Activated T-helper 1 cell treated with anti-CD3 and anti-CD28 coated beads, Interleukin-12 subunit alpha, Interleukin-12 subunit beta, Interleukin-2, Interleukin-4 antibody, amounts not matched to agents 30 ng/mL and 10 ng/mL and 1 ng/mL, durations not matched to agents 14 hours and 24 hours and 36 hours (primary cell): ENCODE measurements at places on chromosomes 11 and 22.

GRCh38 chr11:47918882-47919495 is 61.4 kb upstream of the PTPRJ start:
- DNase-seq, result no peak

GRCh38 chr11:28697920-28698827 is 590.0 kb downstream of the METTL15 start:
- no peak for DNase-seq

GRCh38 chr11:113497066-113497910 is 22.1 kb upstream of the DRD2 start:
- no peak for DNase-seq

GRCh38 chr22:42885446-42885845 is 28.4 kb upstream of the ARFGAP3 start:
- no peak for DNase-seq

DNA sequence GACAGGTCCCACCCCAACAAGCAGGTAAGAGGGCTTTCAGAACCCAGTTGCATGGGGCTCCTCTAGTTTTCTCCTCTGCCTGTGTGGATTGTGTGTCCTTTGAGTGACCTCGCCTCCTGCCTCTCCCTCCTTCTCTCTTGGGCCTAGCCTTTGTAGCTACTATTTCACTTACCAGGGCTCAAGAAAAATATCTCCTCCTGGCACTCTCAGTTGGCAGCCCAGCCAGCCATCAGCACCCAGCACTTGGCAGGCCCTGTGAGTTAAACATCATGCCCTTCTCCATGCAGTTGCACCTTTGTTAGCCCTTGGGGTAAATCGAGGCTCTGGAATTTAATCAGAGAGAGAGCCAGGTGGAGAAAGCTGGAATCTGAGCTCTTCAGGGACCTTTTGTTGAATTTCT is 35.4 kb upstream of the SORL1-AS1 start:
- no peak for DNase-seq

DNA sequence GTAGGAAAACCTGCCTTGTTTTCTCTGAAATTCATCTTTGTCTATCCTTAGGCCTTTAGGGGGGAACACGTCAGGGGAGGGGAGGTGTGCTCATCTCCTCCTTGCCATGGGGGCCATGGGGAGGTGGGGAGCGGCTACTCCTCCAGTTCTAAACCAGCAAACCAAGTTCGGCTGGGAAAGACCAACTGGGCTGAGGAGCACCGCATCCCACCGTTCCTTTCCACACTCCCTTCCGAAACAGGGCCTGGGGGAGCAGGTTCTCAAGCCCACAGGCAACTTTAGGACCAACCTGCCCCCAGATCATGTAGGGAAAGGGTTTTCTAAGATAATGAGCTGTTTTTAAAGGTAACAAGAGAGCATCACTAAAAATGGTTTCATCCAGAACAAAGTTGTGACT is 77.5 kb upstream of the PITPNB start:
- no peak for DNase-seq

DNA sequence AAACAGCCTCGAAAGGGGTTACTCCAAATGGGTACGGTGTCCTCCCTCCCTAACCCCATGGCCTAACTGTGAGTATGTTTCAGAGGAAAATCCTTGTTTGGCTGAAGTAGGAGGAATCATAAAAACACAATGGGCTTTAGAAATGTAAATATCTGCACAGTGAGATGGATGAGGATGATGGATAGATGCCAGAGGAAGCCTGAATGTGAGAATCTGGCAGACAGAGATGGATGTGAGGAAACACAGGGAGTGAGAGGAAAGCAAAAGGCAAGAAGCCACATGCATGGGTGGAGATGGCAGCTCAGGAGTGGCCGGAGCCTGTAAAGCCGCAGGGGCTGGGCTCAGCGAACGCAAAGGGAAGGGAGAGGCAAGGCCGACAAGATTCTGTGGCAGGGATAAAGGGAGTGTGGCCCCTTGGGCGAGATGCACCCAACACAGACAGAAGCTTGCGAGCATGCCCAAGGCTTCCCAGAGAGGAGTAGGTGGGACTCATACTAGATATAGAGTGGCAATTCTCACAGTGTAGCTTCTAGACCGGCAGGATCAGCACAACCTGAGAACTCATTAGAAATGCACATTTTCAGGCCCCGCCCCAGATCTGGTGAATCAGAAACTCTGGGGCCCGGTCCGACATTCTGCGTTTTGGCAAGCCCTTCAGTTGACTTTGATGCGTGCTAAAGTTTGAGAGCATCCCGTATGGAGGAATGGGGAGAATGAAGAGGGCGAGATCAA is 237.3 kb upstream of the CADM1 start:
- no peak for DNase-seq

DNA sequence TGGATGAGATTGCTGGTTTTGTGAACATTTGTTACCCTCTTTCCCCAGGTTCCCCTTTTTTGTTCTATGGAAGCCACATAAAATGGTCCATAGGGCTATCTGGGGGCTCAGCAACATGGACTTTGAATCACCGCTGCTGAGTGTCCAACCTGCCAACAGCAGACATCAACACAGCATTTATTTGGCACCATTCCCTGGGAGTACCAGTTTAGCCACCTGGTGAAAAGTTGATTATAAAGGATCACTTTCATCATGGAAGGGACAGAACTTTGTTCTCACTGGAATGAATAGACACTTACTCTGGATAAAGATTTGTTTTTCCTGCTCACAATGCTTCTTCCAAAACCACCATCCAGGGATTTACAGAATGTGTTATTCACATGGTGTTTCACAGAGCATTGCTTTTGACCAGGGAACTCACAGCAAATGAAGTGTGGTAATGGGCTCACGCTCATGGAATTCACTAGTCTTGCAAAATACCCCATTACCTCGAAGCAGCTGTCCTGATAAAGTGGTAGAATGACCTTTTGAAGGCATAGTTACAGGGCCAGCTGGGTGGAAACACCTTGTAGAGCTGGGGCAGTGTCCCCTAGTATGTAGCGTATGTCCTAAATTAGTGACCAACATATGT is 43.9 kb downstream of the ADM start:
- DNase-seq, result no peak
